Fibroblast of gingiva (primary cell): ENCODE measurements at places on chromosomes 13 and 19.

GRCh38 chr19:1162404-1163282, 11.4 kb downstream of the SBNO2 start:
- no peak for DNase-seq

DNA sequence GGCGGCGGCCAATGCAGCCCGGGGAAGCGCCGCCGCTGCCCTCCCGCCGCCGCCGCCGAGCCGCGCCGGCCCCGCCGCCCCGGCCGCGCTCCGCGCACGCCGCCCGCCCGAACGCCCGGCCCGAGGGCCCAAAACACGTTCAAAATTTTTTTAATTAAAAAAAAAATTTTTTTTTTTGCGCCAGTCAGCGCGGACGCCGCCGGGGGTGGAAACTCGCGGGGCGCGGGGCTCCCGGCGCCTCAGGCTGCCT, 468 bp downstream of the HMGB1 start:
- DNase-seq: no peak

- no peak for DNase-seq
Measured at GRCh38 chr13:73433890-73434289, 375.1 kb downstream of the KLF5 start.

DNA sequence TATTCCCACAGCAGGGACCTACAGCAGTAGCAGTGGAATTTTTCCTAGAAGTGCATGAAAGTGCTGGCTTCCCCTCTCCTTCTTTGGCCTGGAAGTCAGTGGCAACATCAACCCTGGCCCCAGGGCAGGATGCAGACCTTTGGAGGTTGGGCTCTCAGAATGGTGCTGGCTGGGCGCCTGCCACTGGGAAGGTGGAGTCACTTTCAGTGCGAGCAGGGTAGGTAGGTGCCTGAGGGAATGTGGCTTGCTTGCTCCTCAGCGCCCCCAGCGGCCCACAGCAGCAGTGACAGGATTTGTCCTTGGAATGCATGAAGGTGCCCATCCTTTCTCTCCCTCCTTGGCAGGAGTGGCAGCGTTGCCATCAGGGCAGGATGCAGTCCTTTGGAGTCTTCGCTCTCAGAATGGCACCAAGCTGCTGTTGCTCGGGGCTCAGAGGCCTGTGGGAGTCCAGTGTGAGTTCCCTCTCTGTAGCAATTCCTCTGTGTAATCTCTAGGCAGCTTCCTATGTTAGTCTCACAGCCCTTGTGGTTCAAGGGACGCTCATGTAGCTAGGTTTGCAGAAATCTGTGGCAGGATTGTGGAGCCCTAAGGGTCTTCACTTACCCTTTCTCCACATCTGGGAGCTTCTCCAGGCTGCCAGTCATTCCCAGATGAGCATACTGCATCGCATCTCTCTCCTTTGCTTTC, 354.4 kb upstream of the DACH1 start:
- DNase-seq: no peak

DNA sequence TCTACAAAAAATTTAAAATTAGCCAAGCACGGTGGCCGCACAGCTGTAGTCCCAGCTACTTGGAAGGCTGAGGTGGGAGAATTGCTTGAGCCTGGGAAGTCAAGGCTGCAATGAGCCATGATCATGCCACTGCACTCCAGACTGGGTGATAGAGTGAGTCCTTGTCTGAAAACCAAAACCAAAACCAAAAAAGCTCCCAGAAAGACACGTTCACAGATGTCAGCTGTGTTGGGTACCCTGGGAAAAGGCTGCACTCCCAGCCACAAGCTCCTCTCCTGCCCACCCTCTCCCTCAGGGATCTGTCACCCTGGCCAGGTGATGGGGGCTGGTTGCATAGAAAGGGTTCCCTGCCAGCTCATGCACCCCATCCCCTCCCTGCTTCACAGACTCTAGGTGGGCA, 53.3 kb downstream of the RNF6 start:
- DNase-seq: no peak

- no peak for DNase-seq
Measured at GRCh38 chr13:94707400-94708021, 4.8 kb downstream of the SOX21 start.

- no peak for DNase-seq
Measured at GRCh38 chr13:68027306-68027705, 797.2 kb upstream of the PCDH9 start.

DNA sequence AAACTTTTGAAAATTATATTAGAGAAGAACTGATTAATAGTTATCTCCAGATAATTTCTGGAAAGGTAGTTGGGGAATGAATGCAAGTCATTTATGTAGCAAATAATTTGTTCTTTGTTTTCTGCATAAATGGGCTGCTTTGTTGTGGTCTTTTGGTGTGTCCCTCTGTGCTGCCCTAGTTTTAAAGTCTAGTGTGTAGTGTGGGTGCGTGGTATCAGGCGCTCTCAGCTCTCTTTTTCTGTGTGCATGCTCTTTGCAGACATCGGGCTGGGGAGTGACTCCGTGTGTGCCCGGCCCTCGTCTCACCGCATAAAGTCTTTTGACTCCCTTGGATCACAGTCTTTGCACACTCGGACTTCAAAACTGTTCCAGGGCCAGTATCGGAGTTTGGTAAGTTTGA, 94.5 kb downstream of the ARHGEF7 start:
- no peak for DNase-seq

GRCh38 chr19:5141850-5142724, 173.2 kb downstream of the KDM4B start:
- no peak for DNase-seq

GRCh38 chr19:7931221-7932061, 5.5 kb upstream of the CTXN1 start:
- DNase-seq: no peak

DNA sequence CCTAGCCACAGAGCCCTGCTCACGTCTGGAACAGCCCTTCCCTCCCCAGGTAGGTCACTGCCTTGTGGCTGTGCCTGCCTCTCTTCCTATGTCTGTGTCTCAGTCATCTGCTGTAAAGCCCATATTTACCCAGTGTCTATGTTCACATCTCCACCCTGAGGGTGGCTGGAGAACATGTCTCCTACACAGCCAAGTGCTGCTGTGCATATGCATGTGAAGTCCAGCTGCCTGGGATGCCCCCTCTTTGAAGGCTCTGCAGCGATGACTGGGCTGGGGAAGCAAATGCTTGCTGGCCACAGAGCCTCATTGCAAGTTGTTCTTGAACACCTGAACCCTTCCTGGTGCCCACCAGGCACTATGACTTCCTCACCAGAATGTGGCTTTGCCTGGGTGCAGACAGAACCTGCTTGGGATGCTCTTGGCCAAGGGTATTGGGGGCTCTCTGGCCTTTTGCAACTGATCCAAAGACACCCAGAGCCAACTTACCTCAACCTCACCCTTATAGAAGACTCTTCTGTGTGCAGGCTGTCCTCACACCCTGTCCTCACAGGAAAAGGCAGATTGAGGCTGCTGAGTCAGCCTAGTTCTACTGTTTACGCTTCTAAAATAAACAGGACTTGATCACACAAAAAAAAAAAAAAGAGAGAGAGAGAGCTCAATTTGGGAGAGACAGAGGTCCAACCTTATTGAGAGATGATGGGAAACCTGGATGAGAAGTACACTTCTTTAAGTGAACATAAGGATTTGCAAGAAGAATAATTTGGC, 26.5 kb downstream of the MRPL57 start:
- no peak for DNase-seq

DNA sequence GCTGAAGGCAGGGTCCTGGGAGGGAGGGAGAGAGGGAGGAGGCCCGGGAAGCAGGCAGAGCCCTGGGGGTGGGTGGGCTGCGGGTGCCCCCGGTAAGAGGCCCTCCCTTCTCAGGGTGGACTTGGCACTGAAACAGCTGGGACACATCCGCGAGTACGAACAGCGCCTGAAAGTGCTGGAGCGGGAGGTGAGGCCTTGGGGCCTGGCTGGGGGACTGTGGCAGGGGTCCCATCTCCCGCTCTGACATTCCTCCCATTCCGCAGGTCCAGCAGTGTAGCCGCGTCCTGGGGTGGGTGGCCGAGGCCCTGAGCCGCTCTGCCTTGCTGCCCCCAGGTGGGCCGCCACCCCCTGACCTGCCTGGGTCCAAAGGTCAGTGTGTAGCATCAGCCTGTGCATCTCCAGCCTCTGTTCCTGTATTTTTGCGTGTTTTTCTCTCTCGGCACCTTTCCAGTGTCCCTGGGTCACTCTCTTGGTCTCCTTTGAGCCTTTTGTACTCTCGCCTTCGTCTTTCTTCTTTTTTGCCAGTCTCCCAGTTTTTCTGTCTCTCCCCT, 53.4 kb downstream of the TRPM4 start:
- DNase-seq: no peak

- DNase-seq: no peak
Measured at GRCh38 chr19:40533508-40533907, 43.2 kb upstream of the SHKBP1 start.

DNA sequence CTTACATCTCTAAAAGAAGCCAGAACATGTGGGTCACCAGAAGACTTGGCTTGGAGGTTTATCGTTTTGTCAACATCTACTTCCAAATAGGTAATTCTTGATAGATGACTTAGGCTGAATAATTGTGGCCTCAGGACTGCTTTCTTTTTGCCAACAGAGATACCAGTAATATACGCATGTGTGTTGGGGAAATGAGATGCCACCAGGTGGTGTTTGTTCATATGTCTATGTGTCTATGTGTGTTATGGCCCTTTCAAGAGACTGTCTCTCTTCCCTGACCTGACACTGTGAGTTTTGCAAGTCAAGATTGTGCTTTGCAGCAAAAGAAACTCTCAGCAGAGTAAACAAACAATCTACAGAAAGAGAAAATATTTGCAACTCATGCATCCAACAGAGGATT, 31.6 kb upstream of the METTL21C start:
- peak; percentile 5 for DNase-seq

GRCh38 chr19:21688464-21688863, 78.9 kb downstream of the ZNF100 start:
- no peak for DNase-seq

GRCh38 chr13:37485756-37486155, 112.8 kb downstream of the POSTN start:
- DNase-seq: no peak
